Subcutaneous adipose tissue (tissue), 4 donors: ENCODE measurements at places on chromosomes 1 and 21. TPM values are rescaled to one million over a fixed set of nuclear protein-coding genes. Genes with fewer than 3 reads are reported as not detected.

CCDC17 gene
- 4.1 TPM for total RNA-seq

TNFRSF9 gene
- total RNA-seq, result not detected

LCE2C gene
- total RNA-seq, result not detected

PDC gene
- not detected for total RNA-seq

OLIG2 gene
- not detected for total RNA-seq

SDCCAG8 gene
- 49.9 TPM for total RNA-seq

SCYL3 gene
- total RNA-seq, result 8.7 TPM

KCNE2 gene
- total RNA-seq, result not detected

DCAF8 gene
- 198 TPM for total RNA-seq
